ENCODE measurements at places on chromosomes 3 and 15.

DNA sequence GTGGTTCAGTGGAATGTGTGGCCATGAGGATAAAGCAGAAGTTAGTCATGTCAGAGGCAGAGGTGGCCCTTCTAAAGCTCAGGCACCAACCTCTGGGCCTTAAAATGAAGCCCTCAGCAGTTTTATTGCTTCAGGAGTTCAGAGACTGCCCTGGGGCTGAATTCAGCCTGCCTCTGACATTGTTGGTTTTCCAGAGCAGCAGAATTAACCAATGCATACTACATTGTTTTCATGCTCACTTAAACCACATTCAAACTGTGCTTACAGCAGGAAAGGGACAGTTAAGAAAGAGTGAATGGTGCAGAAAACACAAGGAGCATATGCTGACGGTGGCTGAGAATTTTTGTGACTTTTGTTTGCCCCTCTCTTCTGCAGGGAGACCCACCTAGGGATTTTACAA is 320.2 kb downstream of the CHST2 start:
- DNase-seq, result no peak

GRCh38 chr3:14150078-14150477 is 25.2 kb downstream of the TMEM43 start:
- no peak for DNase-seq

- no peak for DNase-seq
Measured at GRCh38 chr3:48929358-48930035, 10.9 kb downstream of the ARIH2 start.

- DNase-seq, result no peak
Measured at GRCh38 chr3:121975702-121976302, 46.2 kb downstream of the ILDR1 start.

GRCh38 chr15:68550498-68551295 is 28.1 kb upstream of the CORO2B start:
- peak; percentile 38 for DNase-seq

DNA sequence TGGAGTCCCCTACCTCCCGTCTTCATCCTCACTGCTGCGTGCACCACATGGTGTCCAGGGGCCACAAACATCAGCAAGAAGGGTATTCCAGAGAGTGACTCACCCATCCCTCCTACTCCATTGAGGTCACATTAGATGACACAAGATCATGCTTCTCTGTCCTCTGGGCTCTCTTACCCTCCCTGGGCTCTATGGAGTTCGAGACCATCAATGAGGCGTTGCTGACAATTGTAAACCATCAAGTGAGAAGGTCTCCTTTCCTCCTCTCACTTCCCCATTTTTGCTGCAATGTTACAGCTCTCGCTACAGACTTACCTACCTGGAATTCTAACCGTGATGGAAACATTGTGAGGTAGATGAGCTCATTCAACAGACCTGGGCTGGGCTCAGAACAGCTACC is 51.7 kb downstream of the HMCES start:
- DNase-seq, result no peak

- DNase-seq, result no peak
Measured at GRCh38 chr15:86229936-86230335, 150.3 kb downstream of the AGBL1 start.

DNA sequence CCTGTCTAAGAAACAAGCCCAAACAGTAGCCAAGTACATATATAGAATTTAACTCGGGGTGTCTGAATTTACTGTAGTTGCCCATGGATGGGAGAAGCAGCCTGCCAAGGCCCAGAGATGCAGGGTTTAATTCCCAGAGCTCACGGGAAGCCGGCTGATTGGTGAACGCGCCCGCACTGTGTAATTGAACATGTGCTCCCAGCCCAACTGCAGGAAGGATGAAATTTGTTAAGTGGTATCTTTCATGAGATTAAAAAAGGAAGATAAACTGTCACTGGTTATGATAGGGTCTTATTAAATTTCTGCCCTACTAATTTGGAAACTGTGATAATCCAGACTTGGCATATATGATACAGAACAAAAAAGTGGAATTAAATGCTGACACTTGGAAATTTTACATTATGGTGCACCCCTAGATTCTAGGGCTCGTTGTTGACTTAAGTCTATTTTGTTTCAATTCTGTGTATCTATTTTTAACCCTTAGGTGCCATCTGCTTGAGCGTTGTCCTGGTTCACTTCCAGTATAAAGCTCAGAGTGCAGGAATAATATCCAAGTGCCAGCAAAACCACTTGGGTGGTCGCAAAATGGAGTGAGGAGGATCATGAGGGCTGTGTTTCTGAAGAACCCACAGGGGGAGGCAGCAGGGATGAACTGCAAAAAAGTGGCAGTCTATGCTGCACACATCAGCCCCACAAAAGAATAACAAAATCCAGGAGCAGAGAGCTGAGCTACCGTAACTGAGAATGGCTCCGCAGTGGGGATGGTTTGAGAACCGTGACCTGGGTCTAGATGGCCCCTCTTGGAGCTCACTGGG is 13.8 kb upstream of the TMC3 start:
- DNase-seq, result no peak

GRCh38 chr3:115615001-115615814 is 8.1 kb upstream of the GAP43 start:
- DNase-seq, result no peak

DNA sequence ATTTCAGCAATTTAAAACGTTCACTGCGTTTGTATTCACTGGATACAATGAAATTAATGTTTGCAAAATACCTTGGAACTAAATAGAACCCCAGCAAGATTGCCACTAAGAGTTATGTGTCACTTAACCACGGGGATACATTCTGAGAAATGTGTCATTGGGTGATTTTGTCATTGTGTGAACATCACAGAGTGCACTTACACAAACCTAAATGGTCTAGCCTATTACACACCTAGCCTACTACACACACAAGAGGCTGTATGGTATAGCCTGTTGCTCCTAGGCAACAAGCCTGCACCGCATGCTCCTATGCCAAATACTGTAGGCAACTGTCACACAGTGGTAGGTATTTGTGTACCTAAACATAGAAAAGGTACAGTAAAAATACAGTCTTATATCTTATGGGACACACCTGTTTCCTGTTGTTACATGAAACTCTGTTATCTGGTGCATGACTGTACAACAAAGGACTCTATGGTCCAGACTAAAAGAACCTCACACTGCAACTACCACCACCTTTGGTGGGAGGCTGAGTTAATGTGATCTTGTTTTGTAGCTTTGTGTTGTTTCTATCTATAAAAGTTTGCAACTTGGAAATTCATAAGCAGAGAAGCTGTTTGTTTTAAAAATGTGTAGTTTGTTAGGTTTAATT is 92.2 kb upstream of the NTRK3 start:
- no peak for DNase-seq

DNA sequence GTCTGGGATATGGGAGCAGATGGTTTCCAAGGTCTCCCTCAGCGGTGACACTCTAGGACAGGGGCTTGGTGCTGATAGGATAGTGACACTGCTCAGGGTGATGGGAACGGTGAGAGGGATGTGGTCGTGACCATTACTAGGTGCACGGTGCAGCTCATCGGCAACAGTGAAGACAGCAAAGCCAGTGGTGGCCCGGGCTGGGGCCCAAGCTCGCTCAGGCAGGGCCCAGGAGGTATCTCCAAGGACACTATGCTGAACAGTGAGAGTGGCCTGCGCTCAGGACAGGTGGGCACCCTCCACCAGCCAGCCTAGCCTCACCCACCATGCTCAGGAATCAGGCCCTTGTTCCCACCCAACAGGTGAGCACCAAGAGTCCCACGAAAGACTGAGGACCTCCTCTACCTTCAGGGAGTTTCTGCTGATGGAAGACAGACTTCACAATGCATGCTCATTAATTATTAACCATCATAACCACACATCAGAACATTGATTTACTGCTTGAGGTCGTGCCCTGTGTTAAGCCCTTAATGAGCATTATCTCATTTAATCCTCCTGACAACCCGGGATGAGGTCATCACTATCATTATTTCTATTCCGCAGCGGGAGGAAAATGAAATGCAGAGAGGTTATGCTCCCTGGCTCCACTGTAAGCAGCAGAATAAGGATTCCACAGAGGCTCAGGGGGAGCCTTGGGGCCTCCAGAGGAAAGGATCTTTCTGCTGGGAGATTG is 269.4 kb downstream of the UACA start:
- DNase-seq, result no peak

DNA sequence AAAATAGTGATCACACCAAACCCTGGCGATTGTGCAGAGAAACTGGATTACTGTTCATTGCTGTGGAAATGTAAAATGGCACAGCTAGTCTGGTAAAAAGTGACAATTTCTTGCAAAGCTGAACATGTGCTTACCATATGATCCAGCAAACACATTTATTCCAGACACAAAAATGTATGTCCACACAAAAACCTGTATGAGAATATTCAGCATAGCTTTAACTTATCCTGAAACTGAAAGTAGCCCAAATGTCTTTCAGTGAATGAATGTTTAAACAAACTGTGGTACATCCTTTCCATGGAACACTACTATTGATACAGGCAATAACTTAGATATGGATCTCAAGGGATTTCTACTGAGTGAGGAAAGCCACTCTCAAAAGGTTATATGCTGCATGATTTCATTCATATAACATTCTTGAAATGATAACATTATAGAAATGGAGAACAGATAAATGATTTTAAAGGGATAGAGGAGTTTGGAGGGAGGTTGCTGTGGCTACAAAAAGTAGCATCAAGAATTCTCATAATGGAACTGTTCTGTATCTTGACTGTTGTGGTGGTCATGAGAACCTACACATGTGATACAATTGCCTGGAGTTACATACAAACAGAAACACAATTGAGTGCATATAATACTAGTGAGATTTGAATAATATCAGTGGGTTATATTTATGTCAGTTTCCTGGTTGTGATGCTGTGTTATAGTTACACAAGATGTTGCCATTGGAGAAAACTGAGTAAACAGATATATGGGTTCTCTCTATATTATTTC is 70.7 kb upstream of the DPH6 start:
- DNase-seq, result no peak

DNA sequence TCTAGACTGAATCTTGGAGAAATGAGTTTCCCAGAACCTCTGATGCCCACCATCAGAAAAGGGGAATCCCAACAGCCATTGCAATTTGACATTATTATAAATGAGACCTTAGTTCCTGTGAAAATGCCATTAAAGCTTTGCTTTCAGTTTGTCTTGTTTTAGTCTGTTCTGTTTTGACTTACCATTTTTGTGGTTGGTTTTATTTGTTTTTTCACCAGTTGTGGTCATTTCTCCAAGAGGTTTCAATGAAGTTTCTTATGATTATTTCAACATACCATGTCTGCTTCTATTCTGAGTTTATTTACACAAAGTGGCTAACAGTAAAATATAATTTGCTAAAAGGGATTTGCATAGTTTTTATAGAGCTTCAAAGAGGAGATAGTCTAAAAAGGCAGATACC is 175.0 kb upstream of the MCTP2 start:
- no peak for DNase-seq

DNA sequence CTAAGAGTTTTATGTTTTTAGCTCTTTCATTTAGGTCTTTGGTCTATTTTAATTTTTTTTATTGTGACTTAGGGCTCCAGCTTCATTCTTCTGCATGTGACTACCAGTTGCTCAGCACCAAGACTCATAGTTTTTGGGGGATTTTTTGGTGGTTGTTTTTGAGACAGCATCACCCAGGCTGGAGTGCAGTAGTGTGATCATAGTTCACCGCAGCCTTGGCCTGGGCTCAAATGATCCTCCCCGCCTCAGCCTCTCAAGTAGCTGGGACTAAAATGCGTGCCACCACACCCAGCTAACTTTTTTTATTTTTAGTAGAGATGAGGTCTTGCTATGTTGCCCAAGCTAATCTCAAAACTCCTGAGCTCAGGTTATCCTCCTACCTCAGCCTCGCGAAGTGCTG is 19.4 kb downstream of the CDV3 start:
- peak; percentile 21 for DNase-seq

GRCh38 chr3:67489816-67490215 is 164.6 kb downstream of the SUCLG2 start:
- no peak for DNase-seq

GRCh38 chr15:88061452-88061851 is 195.1 kb downstream of the NTRK3 start:
- no peak for DNase-seq

- DNase-seq, result no peak
Measured at GRCh38 chr15:85785887-85786780, 8.6 kb downstream of the KLHL25 start.

- no peak for DNase-seq
Measured at GRCh38 chr3:41598402-41599126, 363.3 kb downstream of the ULK4 start.

- DNase-seq, result no peak
Measured at GRCh38 chr3:42096796-42097565, 5.8 kb downstream of the TRAK1 start.

All from stimulated activated CD8-positive, alpha-beta memory T cell treated with anti-CD3 and anti-CD28 coated beads, Interleukin-15, amount 100 ng/mL, for 48 hours (primary cell).